Hepatocyte (in vitro differentiated cells): ENCODE measurements at places on chromosomes 6 and 20. TPM values are rescaled to one million over a fixed set of nuclear protein-coding genes. Genes with fewer than 3 reads are reported as not detected.
A peak's percentile ranks its signal among the peaks of the same experiment; 100 is the strongest.

DNA sequence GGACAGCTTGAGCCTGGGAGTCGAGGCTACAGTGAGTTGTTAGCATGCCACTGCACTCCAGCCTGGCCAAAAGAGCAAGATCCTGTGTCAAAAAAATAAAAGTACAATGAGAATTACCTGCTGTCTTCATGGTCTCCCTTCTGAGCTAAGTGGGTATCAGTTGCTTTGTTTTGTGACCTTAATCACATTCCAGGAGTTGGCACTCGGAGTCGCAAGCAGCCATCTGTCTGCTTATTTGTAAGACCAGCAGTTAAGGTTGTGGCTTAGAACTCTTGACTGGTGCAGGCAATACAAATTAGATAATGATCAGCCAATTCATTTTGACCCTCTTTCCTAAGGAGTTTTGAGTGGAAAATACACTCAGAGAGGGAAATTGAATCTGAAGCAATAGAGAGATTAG, 114.0 kb downstream of the MYO6 start:
- no peak for DNase-seq

DNA sequence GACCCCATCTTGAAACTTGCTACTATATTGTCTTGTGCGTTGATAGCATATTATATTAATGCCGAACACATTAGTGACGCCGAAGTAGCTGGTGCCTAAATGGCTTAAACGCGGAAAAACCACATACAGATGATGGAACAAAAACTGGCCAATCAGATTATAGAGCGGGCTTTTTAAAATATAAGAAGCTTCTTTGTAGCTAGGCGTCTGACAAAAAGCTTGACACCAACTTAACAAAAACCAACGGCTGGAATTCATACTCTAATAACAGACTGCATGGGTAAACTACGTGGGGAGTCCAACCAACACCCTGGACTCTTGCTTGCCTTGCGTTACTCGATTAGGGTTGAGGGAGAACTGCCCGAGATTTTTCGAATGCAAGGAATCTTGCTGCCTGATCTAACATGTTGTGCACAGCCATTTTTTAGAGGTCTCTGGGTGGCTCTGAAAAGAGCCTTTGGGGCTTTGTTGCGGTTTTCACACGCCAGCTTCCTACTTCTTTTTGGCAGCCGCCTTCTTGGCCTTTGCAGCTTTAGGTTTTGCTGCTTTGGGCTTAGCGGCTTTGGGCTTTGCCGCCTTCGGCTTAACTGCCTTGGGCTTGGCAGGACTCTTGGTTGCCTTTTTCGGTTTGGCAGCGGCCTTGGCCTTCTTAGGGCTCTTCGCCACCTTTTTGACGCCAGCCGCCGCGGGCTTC, 45.7 kb downstream of the OR2B2 start:
- DNase-seq = peak; percentile 56

DEFB118 gene
- total RNA-seq = not detected in 2 replicates

DNA sequence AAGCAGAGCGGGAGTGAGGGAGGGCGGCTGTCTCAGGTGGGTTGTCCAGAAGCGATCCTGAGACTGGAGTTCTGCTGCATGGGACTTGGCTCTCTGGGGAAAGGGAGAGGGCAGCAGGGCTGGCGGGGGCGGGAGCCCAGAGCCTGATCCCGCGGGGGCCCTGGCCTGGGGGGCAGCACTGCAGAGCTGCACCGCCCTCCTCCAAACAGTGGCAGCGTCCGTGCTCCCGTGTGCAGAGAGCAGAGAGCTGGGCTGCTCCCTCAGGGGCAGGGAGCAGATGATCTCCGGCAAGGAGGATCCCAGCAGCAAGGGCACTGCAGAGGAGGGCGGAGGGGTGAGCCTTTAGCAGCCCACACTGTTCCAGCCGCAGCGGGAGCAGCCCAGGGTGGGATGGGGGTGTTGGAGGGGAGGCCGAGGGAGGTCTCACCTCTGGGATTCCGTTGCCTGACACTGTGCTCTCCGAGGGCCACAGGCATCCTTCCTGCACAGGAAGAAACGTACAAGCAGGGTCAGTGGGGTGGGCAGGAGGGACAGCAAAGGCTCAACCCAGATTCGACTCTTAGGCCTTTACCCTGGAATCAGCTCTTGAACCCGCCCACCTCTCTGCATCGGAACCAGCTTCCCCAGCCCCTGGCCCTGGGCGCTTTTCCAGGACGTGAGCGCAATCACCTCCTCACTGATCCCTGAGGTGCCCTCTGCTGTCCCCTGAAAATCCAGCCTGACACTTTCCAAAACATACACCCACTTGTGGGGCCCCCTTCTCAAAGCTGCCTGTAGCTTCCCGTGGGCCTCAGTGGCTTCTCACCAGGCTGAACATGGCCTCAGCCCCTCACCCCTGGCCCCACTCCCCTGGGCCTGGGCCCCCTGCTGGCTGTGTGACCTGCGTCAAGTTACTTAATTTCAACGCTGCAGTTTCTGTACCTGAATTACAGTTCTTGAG, 32.6 kb upstream of the ZBP1 start:
- DNase-seq = peak; percentile 3

DNA sequence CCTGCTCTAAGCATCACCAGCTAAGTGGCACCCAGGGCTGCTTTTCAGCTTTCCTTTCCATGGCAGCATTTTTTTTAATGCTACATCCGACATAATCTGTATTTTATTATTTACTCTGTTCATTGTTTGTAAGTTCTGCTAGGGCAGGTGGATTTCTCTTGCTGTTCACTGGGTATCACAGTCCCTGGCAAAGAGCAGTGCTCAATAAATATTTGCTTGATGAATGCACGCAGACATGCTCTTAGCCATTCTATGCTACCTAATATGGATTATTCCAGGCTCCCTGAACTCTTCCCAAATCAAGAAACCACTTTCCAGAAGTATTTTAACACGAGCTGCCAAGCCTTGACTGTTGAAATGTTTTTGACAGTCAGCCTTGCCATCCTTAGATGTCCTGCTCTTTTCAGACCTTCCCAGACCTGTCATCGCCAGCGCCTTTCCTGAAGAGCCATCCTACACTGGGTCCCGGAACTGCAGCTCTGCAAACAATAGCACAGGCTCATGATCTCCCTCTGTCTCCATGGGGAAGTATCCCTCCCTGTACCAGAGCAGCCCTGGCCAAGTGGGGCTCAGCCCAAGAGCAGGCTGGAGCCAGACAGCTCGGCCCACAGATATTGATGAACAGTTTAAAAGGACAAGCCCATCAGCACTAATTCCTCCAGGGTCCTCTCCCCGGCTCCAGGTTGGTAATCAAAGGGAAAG, 136.5 kb upstream of the CDH4 start:
- DNase-seq = no peak

DNA sequence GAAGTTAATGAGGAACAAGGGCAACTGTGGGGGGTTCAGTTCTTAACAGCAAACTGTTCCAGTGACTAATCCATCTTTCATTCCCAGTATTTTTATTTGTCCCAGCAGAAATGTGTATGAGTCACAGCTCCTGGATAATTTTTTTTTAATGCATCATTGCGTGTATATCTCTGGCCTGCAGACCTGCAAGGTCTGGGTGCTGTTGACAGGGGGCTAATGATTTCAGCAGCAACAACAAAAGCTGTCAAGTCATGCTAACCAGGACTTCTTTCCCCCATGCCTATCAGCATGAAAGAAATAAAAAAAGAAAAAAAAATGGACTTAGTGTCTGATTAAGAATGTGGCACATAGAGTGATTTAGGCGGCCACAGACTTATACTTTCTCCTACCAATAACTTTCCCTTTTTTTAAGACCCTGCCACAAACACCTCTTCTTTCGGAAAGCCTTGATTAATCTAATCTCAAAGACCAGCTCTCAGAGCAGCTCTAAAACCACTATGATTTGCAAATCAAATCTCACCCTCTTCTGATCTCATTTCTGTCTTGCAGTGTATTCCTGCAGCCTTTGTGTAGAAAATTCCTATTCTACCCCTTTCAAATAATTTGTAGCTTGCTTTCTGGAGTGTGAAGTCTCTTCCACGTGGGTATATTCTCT, 14.2 kb upstream of the PREX1 start:
- no peak for DNase-seq

MRPL2 gene
- 24.7 and 28.8 TPM in 2 replicates for total RNA-seq

MUCL3 gene
- 0.04 and 0.13 TPM in 2 replicates for total RNA-seq

CCN6 gene
- total RNA-seq = not detected in 2 replicates
